ENCODE measurements at places on chromosomes 4 and X.
A peak's percentile ranks its signal among the peaks of the same experiment; 100 is the strongest.

DNA sequence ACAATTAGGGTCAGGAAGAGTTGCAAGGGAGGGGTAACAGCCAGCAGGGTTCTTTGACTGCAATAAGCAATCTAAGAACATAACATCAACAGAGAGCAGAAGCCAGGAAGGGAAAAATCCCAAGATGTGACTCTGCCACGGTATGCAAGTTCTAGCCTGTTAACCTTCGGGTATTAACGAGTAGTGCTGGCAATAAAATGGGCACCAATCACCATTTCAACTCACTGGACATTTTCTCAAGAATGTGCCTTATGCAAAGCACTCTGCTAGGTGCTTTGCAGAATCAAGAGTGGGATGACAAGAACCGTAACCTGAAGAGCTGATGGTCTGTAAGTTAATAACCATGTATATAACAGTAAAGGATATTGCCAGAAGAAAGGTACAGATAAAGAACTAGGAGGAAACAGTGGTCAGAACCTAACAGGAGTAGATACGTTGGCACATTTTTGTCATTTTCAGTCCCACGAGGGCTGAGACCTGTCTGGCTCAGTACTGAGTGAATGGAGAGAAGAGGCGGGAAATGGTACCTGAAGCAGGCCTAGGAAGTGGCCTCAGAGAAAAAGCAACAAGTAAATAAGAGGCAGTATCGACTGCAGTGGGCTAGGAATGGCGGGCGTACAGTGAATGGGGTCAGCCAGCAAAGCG, 2.7 kb downstream of the ELOVL6 start:
- DNase-seq: no peak

DNA sequence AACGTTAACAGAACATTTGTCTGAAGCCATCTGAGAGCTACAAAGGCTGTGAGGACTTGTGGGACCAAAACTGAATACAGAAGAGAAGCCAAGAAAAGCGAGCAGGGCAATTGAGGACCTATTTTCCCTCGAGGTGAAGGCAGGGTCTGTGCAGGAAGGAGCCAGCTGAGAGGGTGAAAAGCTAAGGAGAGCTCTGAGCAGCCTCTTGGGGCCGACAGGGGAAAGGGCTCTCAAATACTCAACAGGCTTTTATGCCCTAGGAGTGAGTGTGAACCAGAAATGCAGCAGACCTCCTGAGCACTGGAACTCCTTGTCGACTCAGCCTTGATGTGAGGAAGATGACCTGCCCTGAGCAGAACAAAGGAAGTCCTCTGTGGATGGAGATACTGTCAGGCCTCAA, 54.2 kb downstream of the C4orf50 start:
- DNase-seq: no peak

- no peak for DNase-seq
Observed at GRCh38 chrX:139972113-139972512, 6.8 kb upstream of the CXorf66 start.

DNA sequence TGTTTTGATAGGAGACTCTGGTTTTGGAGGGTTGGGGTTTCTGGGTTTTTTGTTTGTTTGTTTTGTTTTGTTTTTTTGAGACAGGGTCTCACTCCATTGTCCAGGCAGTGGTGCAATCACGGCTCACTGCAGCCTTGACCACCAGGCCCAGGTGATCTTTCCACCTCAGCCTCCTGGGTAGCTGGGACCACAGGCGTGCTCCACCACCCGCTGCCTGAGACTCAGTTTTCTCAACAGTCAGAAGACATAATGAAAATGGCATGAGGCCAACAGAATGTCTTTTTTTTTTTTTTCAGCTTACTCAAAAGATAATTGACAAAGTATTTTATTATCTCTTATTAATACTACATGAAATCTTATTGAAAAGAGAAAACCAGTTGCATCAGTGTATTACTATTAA, 32.4 kb downstream of the TNIP2 start:
- DNase-seq: no peak

DNA sequence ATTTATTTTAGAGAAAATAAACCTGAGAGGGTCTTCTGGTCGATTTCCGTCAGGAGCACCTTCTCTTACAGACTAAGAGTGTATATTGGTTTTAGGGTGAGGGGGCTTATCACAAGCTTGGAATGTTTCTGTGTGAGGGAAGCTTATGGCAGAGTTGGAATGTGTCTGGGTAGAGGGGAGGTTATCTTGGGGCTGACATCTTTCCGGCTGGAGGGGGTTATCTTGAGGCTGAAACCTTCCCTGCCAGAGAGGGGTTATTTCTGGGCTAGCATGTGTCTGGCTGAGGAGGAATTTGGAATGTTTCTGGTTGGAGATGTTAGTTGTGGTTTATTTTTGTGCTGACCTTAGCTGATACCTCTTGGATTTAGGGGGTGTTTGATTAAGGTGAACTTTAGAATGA, 1312.1 kb downstream of the ADGRL3 start:
- no peak for DNase-seq

- no peak for DNase-seq
Observed at GRCh38 chr4:181637186-181638105, 605.8 kb upstream of the TENM3 start.

GRCh38 chr4:77820649-77821561, 1.7 kb upstream of the CNOT6L start:
- no peak for DNase-seq

GRCh38 chr4:2941138-2942036, 21.8 kb downstream of the NOP14 start:
- no peak for DNase-seq

- no peak for DNase-seq
Observed at GRCh38 chr4:174983128-174983750, 65.1 kb downstream of the ADAM29 start.

- DNase-seq: no peak
Observed at GRCh38 chr4:7547368-7548040, 112.8 kb upstream of the PSAPL1 start.

GRCh38 chr4:137425281-137425680, 107.0 kb downstream of the PCDH18 start:
- DNase-seq: no peak

GRCh38 chr4:19544446-19545125, 707.1 kb upstream of the SLIT2 start:
- DNase-seq: no peak

- no peak for DNase-seq
Observed at GRCh38 chrX:46704767-46705386, 54.0 kb downstream of the SLC9A7 start.

- DNase-seq: no peak
Observed at GRCh38 chrX:110051559-110051958, 48.6 kb downstream of the TMEM164 start.

- no peak for DNase-seq
Observed at GRCh38 chr4:33054656-33055196, 2334.6 kb downstream of the PCDH7 start.

DNA sequence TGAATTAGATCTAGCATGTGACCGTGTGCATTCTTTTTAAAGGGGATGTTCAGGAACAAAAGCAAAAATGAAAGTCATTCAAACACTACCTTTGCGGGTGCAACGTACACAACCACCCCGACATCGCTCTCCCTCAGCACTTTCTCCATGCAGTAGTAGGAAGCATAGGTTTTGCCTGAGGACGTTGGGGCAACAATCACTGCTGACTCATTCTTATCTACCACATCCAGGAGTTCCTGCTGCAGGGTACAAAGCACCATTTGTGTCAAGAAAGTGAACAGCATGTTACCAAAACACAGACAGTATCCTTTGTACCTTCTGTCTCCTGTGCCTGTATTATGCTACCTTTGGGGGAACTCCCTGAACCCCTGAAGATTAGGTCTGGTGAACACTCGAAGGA, 58.6 kb downstream of the DDX60L start:
- peak; percentile 44 for DNase-seq

DNA sequence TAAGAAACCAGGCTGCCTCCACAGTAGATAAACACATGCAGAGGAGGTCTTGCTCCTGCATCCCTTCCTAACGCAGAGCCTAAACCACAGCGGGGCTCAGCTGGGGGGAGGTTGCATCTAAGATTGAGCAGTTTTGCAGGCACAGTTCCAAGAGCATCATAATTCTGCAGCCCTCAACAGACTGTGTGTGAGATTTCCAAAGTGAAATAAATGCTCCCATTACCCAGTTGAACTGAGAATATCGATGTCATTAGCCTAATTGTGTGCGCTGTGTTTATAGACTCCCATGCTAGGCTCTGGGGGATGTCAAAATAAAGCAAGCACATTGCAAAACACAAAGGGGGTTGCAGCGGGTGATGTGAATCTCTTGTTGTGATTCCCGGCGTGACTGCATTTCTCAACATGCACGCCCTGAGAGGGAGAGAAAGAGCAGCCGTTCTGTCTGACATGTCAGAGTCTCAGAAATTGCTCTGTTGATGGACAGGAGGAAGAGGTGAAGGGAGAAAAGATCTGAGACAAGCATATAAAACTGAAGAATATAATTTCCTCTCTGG, 150.0 kb upstream of the PSAPL1 start:
- DNase-seq: no peak

- no peak for DNase-seq
Observed at GRCh38 chr4:22653752-22654151, 39.0 kb upstream of the GBA3 start.

DNA sequence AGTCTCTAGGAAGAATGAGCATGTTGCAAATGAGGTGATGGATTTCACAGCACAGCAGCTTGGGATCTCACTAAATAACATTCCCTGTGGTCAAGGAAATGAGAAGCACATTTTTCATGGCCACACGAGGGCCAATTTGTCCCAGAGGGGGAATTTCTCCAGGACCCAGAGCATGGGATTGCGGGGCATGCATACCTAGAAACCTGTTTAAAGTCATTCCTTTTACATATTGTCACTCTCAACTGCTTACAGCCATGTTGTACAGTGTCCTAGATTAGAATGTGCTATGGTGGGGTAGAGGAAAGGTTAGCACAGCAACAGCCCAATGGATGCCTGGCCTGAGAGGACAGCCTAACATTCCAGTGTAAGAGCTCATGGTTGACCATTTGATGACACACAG, 37.4 kb upstream of the NLGN4X start:
- DNase-seq: peak; percentile 40

DNA sequence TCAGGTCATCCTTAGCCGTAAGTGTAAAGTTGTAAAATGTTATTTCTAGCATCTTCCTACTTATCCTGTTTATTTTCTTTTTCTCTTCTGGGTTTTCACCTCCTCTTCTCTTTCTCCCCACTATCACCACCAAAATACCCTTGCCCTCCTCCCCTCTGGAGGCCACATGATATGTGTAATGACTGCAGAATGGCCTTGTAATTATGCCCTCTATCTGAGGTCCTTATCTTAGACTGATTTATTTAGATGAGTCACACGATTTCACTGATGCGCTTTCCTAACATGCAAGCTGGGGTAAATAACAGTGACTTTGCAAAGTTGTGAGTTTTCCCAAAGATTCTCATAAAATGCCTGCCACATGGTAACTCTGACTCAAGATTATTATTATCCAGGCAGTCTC, 231.8 kb upstream of the GPRIN3 start:
- no peak for DNase-seq

- no peak for DNase-seq
Observed at GRCh38 chrX:151899622-151900021, 13.1 kb upstream of the MAGEA4 start.

DNA sequence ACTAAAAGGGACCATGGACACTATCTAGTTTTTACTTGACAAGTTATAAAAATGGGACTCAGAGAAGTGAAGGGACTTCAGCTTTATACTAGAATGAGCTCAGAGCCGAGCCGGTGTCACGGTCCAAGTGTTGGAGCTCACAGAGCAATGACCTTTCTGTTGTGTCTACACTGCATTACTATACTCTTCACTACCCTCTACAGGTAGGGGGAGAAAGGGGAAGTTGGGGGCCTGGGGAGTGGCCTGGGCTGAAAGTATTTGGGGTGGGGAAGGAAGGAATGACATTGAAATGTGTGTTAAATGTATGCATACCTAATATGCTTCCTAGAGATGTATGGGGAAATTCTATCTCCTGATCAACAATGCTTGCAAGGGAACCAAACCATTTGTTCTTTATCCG, 48.8 kb upstream of the HHIP start:
- no peak for DNase-seq

DNA sequence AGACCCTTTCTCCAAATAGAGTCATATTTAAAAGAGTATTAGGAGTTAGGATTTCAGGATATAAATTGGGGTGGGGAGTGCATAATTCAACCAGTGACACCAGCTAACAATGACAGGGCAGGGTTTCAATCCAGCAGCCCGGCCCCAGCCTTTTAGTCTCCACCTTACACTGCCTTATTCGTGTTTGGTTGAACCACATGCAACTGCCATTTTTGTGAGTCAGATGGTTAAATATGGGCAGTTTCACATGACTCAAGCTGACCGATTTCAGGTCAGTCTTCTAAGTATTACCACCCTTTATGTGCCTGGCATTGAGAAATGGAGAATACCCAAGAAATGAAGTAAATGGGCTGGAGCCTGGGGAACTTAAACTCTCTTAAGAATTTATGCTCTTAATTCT, 102.8 kb downstream of the STOX2 start:
- no peak for DNase-seq

DNA sequence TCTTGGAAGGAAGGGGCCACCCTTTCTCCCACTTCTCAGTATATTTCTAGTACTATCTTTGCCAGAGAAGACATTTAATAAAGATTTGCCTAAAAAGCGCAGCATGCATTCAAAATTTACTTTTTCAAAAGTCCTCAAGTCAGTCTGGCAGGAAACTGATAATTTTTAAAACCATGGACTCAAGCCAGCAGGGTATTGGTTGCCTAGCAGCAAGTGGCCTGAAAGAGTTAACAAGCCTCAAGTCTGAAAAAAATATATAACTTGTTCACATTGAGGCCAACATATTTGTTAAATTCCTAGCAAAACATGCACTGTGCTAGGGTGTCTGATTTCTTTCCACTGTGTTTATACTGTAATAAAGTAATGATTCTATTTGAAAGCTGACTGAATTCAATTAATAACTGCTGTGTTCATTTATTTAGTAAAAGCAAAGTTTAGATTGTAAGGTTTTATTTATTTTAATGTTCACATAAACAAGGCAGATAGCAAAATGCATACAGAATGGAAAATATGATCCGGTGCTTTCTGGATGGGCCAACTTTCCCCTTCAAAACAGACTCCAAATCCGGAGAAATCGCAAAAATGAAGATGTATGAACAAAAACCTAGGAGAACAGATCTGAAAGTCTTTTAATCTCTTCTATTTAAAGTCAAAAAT, 218.5 kb upstream of the FGF13 start:
- no peak for DNase-seq

- no peak for DNase-seq
Observed at GRCh38 chr4:24070117-24070516, 180.3 kb upstream of the PPARGC1A start.

- DNase-seq: no peak
Observed at GRCh38 chrX:71930298-71930697, 19.7 kb downstream of the NHSL2 start.

- DNase-seq: peak; percentile 39
Observed at GRCh38 chrX:151680805-151681204, 14.5 kb upstream of the PRRG3 start.

- DNase-seq: no peak
Observed at GRCh38 chrX:17104433-17104832, 158.0 kb downstream of the REPS2 start.

DNA sequence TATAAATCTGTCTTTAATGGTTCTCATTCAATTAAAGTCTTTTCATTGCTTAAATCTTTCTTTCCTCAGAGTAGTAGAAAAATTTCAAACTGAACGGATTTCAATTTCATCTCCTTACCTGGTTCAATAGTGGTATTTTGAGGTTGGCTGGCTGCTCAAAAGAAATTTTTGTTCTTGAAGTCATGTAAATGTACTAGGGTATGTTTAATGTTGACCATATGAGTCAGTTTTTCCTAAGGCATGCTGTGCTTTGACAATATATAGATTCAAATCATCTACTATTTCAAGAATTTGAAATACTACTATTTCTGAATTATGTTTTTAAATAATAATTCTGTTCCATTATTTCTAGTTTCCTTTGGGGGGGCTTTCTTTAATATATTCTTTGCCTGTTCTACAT, 105.5 kb downstream of the PACRGL start:
- DNase-seq: no peak

Measured in PC-9 (cell line).